ENCODE measurements at places on chromosomes 12 and 14.

DNA sequence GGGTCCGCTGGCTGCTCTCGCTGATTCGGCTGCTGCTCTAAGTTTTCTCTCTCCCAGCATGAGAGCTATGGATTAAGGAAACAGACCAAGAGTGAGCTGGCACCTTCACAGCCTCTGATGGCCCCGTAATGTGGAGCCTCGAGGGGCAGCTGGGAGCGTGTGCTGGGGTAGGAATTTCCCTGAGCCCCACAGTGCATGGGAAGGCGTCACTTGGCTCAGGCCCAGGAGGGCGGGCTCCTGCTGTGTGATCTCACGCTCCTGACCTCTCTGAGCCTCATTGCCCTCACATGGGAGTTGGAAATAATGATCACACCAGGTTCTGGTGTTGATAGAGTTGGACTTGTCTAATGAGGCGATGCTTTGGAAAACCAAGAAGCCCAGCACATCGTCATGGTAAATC, 238.6 kb upstream of the CRY1 start:
- no peak for DNase-seq

DNA sequence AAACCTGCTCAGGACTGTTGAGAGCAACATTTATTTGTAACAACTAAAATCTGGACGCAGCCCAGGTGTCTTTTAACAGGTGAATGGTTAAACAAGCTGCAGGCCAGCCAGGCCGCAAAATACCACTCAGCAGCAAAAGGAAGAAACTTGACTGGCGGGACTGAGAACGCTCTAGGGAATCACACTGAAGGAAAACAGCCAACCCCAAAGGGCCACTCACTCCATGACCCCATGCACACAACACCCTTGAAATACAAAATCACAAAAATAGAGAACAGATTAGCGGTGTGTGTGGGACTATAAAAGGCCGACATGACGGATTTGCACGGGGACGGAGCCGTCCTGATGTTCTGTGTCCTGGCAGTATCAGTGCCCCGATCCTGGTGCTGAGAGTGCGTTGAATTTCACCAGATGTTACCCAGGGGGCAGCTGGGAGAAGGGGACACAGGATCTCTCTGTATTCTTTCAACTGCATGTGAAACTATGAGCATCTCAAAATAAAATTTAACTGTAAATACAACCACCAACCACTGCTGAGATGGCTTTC, 23.0 kb downstream of the VPS37B start:
- DNase-seq = no peak

DNA sequence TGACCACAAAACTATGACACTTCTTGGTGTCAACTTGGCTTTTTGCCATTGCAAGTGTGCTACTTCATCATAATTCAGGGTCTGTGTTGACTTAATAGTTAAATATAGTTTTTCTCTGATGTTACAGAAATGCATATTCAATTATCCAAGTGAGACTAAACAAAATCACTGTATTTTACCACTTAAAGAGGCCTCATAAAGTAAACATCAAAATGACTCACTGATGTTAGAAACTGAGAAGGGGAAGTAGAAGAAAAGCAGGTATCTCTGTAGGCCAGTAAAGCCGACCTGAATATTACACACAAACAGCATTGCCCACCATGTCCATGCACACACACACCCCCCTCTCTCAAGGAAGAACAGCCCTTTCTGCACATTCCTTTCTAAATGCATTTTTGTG, 55.4 kb downstream of the RPAP3 start:
- DNase-seq = no peak

DNA sequence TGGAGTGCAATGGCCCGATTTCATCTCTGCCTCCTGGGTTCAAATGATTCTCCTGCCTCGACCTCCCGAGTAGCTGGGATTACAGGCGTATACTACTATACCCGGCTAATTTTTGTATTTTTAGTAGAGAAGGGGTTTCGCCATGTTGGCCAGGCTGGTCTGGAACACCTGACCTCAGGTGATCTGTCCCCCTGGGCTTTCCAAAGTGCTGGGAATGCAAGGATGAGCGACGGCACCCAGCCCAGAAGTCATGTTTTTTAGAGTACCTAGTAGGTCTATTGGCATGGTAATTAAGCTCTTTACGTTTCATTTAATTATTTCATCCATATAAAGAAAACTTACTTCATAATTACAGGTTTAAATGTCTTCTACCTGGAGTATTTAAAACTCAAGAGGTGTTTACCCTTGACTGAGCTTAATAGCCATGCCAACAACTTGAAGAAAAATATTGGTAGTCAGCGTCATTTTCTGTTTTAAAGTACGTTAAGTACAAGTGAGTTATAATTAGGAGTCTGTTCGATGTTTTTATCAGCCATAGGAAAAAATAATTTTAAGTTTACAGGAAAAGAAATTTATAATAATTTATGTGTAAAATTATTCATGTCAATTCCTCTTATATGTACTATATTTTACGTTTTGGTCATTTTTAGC, 4.0 kb downstream of the TMPO start:
- DNase-seq = no peak

GRCh38 chr14:72962829-72963312, 36.6 kb downstream of the DCAF4 start:
- DNase-seq = no peak

GRCh38 chr14:54781961-54782750, 120.5 kb downstream of the GCH1 start:
- DNase-seq = no peak

DNA sequence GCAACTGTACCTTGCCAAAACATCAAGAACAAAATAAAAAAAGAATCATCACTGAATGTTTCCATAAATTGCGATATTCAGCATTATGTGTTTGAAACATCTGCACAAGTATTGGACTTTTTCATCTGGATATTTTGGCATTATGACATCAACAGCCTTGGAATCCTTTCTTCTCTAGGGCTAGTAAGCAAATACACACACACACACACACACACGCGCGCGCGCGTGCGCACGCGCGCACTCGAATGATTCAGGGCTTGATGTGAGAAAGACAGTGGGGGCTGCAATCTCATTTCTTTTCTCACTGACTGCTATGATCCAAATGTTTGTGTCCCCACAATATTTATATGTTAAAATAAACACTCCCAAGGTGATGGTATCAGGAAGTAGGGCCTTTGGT, 90.0 kb upstream of the SLC38A4 start:
- DNase-seq = no peak

- no peak for DNase-seq
Measured at GRCh38 chr12:132647858-132648257, 29.3 kb downstream of the P2RX2 start.
